PC-3 (cell line): ENCODE measurements at places on chromosomes 2 and 18. TPM values are rescaled to one million over a fixed set of nuclear protein-coding genes. Genes with fewer than 3 reads are reported as not detected.

DNA sequence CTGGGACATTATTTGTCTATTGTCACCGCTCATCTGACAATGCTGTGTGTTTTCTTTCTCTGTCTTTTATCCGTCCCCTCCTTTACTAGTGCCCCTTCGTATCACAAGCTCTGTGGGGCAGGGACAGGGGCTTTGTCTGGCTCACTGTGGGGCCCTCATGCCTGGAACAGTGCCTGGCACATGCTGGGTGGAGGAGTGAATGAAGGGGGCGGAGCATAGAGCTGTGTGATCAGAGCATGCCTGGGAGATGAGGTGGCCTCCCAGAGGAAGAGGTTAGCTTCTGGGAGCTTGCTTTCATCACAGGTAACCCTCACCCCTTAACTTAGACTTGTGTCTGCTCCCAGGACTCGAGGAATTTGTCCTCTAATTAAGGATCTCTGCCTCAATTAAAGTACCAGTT is 16.4 kb downstream of the MTCL1 start:
- no peak overlapping the region for H3K4me3 ChIP-seq
- no peak overlapping the region for H3K27ac ChIP-seq
- peak; percentile 58 for DNase-seq
- H3K4me1 ChIP-seq, result peaks cover 8% of the 10 kb centered on the region; the same call in 1 of the 2 replicates
- H3K36me3 ChIP-seq, result peaks cover 15% of the 10 kb centered on the region; the same call in 1 of the 2 replicates

The CFAP53 gene
- total RNA-seq, result not detected in 2 replicates

GRCh38 chr2:238433941-238434845 is 7.5 kb downstream of the ASB1 start:
- H3K4me3 ChIP-seq, result peak overlapping the region; percentile 31; the same call in 1 of the 2 replicates
- peaks cover 63% of the 10 kb centered on the region for H3K4me1 ChIP-seq
- no peaks in the 10 kb centered on the region for H3K27me3 ChIP-seq
- peak overlapping the region; percentile 98 for H3K27ac ChIP-seq
- peak; percentile 80 for DNase-seq
- H3K36me3 ChIP-seq, result peaks cover 31% of the 10 kb centered on the region

- no peak overlapping the region for H3K27ac ChIP-seq
- no peak overlapping the region for H3K4me3 ChIP-seq
- H3K4me1 ChIP-seq, result peaks cover 13% of the 10 kb centered on the region
- DNase-seq, result peak; percentile 63
Measured at GRCh38 chr2:227267410-227268115, 57.5 kb upstream of the MFF start.

DNA sequence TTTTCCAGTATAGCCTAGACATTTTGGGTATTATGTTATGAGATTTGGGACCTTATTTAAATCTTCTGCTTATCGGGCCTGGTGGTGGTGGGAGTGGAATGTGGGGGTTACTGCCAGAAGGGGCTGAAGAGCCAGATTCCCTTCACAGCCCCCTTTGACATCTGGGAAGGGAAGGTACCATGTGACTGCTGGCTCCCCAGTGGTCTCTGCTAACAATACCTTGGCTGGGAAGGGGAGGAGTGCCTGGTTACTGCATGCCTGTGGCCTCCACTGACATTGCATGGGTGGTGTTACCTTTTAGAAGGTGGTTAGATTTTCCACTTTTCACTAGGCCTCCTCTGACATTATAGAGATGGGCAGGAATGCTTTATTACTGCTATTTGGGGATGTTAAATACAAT is 8.0 kb downstream of the ATP9B start:
- no peak for DNase-seq
- no peak overlapping the region for H3K4me3 ChIP-seq
- H3K36me3 ChIP-seq, result no peaks in the 10 kb centered on the region

- no peak for DNase-seq
- H3K36me3 ChIP-seq, result no peaks in the 10 kb centered on the region
- no peak overlapping the region for H3K27ac ChIP-seq
- H3K27me3 ChIP-seq, result peaks cover 37% of the 10 kb centered on the region
- no peaks in the 10 kb centered on the region for H3K4me1 ChIP-seq
Measured at GRCh38 chr2:163324677-163325076, 411.1 kb downstream of the FIGN start.

The PTPRN gene
- total RNA-seq, result 0.07 TPM in 1 of 2 replicates, not detected in the other

DNA sequence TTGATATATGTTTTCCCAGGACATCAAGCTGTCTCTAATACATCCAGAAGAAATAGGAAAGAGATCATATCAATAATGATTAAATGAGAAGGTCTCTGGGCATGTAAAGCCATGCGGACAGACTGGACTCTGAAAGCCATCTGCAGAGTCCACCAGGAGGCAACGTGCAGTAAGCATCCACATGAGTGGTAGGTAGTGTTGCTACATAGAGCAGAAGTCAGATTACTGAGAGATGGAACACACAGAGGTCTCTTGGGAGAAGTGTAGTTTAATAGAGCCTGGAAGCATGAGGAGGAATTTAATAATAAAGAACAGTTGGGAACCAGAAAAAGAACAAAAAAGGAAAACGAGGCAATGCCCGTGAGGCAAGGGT is 758.1 kb upstream of the DDX18 start:
- no peak for DNase-seq
- H3K27me3 ChIP-seq, result no peaks in the 10 kb centered on the region
- no peak overlapping the region for H3K27ac ChIP-seq
- H3K4me3 ChIP-seq, result no peak overlapping the region
- no peaks in the 10 kb centered on the region for H3K4me1 ChIP-seq

- H3K27ac ChIP-seq, result no peak overlapping the region
- no peak for DNase-seq
- H3K27me3 ChIP-seq, result no peaks in the 10 kb centered on the region
- no peak overlapping the region for H3K4me3 ChIP-seq
Measured at GRCh38 chr2:182917924-182918323, 51.5 kb upstream of the FRZB start.

DNA sequence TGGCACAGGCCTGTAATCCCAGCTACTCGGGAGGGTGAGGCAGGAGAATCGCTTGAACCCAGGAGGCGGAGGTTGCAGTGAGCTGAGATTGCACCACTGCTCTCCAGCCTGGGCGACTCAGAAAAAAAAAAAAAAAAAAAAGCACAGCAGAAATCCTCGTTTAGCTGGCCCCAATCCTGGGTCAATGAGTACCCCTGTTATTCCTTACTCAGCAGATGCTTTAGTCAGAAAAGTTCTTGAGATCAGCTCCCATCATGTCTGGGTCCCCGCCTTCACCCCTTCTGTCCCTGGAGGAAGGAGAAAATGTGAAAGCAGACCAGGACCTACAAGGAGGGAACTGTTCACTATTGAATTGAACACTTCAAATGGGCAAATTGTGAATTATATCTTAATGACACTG is 16.4 kb upstream of the KCNG3 start:
- H3K27ac ChIP-seq, result no peak overlapping the region
- no peak overlapping the region for H3K4me3 ChIP-seq
- H3K36me3 ChIP-seq, result no peaks in the 10 kb centered on the region
- no peak for DNase-seq
- no peaks in the 10 kb centered on the region for H3K27me3 ChIP-seq
- no peaks in the 10 kb centered on the region for H3K4me1 ChIP-seq

DNA sequence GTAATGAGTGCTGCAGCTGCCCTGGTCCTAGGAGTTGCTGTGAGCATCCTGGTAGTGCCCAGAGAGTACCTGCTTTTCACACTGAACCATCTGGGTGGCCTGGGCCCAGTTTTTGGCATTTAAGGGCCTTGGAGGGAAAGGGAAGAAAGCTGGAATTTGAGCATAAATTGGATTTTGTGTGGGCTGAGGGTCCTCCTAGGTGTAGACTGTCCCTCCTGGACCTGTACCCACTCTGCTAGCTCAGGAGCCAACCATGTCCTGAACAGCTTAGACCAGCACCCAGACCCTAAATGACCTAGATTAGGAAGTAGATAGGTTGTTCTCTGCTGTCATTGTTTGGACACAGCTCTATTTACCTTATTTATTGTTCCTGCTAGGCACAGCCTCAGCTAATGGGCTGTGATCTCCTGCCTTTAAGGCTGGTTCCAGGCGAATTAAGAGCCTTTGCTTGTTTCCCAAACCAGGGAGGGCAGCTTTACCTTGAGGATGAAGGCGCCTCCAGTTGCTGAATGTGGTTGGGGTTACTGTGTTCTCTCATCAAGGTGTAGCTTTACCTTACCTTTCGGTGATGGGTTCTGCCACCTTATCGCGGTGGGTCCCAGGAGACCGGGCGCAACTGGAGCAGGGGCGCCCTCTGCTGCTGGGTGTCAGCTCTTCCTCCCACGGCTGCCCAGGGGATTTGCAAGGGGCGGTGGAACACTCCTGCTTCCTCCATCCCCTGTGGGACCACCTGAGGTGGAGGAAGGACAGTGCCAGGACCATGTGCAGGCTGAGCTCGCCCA is 34.4 kb downstream of the ITGA6 start:
- peaks cover 8% of the 10 kb centered on the region; the same call in 1 of the 2 replicates for H3K36me3 ChIP-seq
- H3K27me3 ChIP-seq, result no peaks in the 10 kb centered on the region
- no peak overlapping the region; the same call in 1 of the 2 replicates for H3K27ac ChIP-seq
- peaks cover 64% of the 10 kb centered on the region for H3K4me1 ChIP-seq
- H3K4me3 ChIP-seq, result no peak overlapping the region

DNA sequence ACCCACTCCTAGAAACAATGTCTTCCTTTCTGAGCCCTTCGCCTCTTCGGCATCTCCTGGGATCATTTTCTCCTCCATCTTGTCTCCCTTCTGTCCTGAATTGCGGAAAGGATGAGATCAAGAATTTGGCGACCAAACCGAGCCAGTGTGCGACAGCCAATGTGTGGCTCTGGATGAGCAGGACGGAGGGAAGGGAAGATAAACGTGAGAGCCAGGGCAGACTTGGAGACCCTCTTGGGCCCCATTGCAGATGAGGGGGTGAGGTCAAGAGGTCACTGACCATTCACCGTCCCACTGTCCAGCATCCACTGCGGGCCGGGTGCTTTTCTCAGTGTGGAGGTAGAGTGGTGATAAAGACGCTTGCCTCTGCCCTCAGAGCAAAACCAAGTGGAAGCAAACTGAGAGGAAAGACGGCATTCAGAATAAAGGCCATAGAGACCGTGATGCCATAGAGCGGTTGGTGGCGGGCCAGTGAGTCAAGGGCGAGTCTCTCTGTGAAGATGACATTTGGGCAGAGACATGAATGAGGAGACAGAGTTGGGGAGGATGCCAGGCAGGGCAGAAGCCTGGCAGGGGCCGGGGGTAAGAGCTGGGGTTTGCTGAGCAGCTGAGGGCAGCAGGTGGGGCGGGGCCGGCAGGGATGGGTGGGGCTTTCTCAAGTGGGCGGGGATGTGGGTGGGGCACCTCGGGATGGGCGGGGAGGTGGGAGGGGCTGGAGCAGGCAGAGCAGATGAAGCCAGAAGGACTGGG is 55.6 kb downstream of the ACAA2 start:
- no peak overlapping the region for H3K4me3 ChIP-seq
- H3K27me3 ChIP-seq, result no peaks in the 10 kb centered on the region
- H3K4me1 ChIP-seq, result no peaks in the 10 kb centered on the region
- no peak for DNase-seq

DNA sequence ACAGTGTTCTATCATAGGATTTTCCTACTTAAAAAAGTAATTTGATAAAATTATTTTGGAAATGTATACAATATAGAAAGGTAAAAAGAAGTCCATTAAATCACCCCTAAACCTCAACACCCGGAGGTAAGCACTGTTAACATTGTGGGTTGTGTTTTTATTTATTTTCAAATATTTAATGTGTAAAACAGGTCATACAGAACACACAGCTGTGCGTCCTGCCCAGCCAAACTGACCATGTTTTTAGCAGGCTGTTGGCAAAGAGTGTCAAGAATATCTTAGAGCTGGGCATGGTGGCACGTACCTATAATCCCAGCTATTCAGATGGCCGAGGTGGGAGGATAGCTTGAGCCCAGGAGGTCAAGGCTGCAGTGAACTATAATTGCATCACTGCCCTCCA is 78.8 kb upstream of the ZNF532 start:
- H3K27ac ChIP-seq, result peak overlapping the region; percentile 96
- peak overlapping the region; percentile 21; the same call in 1 of the 2 replicates for H3K4me3 ChIP-seq
- DNase-seq, result peak; percentile 34
- no peaks in the 10 kb centered on the region for H3K27me3 ChIP-seq

GRCh38 chr2:196836440-196836839 is 27.3 kb upstream of the C2orf66 start:
- H3K36me3 ChIP-seq, result no peaks in the 10 kb centered on the region; the same call in 1 of the 2 replicates
- no peaks in the 10 kb centered on the region for H3K27me3 ChIP-seq
- no peak overlapping the region for H3K4me3 ChIP-seq
- H3K4me1 ChIP-seq, result peaks cover 18% of the 10 kb centered on the region
- no peak overlapping the region; the same call in 1 of the 2 replicates for H3K27ac ChIP-seq

DNA sequence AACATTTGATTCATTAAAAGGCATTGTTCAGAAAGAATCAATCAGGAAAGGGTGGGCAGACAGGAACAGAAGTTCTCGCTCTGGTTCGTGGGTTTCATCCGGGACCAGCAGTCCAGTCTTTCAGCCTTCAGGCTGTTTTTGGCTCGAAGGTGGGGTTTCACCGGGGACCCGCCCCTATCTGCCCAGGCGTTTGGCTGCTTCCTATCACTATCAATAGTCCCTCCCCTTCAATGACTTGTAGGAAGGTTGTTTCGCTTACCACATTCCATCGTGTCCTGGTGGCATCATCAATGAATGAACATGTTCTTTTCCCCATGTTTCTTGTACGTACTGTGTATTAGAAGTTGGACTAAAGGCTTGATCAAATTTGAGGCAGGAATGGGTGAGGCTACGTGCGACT is 130.3 kb downstream of the NEDD4L start:
- H3K4me1 ChIP-seq, result peaks cover 17% of the 10 kb centered on the region
- no peak overlapping the region for H3K27ac ChIP-seq
- no peaks in the 10 kb centered on the region for H3K36me3 ChIP-seq

- DNase-seq, result peak; percentile 41
- no peaks in the 10 kb centered on the region for H3K36me3 ChIP-seq
- peak overlapping the region; percentile 74 for H3K4me3 ChIP-seq
- H3K4me1 ChIP-seq, result no peaks in the 10 kb centered on the region; the same call in 1 of the 2 replicates
Measured at GRCh38 chr2:170714381-170715061, 616 bp upstream of the SP5 start.

The FAM161A gene
- 2.0 and 3.2 TPM in 2 replicates for total RNA-seq

- no peaks in the 10 kb centered on the region for H3K36me3 ChIP-seq
- H3K27me3 ChIP-seq, result no peaks in the 10 kb centered on the region
- no peak overlapping the region for H3K4me3 ChIP-seq
- H3K27ac ChIP-seq, result no peak overlapping the region
Measured at GRCh38 chr2:191262436-191262835, 17.2 kb downstream of the MYO1B start.

The PDE1A gene
- total RNA-seq, result not detected in 2 replicates

- no peaks in the 10 kb centered on the region for H3K27me3 ChIP-seq
- H3K4me1 ChIP-seq, result peaks cover 4% of the 10 kb centered on the region; the same call in 1 of the 2 replicates
- no peak overlapping the region for H3K27ac ChIP-seq
- H3K4me3 ChIP-seq, result no peak overlapping the region
- H3K36me3 ChIP-seq, result no peaks in the 10 kb centered on the region
Measured at GRCh38 chr2:127577208-127577475, 41.7 kb downstream of the MYO7B start.
